NCI-H510A (cell line): ENCODE measurements at places on chromosomes 5 and 9.

DNA sequence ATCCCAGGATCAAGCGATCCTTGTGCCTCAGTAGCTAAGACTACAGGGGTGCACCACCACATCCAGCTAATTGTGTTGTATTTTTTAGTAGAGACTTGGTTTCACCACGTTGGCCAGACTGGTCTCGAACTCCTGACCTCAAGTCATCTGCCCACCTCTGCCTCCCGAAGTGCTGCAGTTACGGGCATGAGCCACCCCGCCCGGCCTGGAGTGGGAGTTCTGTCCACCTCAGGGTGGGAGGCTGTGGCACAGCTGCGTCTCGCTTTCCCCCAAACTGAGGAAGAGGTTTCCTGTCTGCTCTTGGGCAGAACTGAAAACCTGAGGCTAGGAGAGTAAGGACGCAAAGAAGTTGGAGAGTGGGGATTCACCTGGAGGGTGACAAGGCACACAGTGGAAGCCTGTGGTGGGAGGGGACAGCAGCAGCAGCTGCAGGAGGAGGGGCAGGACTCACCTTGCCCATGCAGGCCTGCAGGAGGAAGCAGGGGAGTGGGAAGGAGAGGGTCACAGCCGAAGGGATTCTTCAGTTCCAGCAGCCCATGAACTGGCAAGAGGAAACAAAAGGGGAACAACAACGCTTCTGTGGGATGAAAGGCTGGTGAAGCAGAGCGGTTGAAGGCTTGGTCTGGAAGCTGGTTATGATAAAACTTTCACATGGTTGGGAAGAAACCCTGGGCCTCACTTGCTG is 181.4 kb downstream of the GAS1 start:
- no peak for DNase-seq

DNA sequence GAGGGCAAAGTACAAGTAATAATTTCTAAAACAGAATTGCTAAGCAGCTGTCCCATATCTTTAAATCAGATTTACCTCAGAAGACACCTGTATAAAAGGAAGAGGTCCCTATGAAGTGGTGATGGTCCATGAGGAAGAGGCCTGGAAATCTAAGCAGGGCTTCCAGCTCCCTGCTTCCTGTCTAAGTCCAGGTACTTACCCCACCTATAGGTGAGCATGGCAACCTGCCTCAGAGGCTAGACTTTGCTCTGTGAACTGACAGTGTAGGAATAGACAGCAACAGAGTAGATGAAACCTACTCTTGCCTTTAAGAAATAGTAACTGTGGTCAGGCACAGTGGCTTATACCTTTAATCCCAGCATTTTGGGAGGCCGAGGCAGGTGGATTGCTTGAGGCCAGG is 55.8 kb upstream of the ARRDC3 start:
- no peak for DNase-seq

DNA sequence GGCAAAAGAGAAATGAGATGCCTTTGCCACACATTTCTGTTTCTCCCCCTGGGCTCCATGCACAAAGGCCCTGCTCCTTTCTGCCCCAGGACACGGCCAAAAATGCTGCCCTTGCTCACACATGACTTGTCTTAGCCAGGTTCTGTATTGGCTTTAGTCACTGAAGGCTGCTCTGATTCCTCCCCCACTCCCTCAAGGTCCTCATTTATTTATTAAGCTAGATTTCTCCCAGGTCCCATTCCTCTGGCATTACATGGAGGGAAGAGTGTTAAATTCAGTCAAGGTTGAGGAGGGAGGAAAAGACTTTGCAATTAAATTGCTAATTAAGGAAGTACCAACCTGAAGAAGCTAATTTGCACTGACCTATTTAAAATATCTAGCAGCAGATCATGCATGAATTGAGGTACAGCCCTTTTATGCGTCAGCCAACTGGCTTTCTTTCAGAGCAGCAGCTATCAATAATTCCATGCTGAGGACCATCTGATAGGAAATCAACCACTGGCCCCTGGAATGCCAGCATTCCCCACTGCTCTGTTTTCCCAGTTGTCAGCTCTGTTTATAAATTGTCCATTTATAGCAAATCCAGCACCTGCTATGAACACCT is 81.2 kb upstream of the MAP3K1 start:
- DNase-seq: no peak

DNA sequence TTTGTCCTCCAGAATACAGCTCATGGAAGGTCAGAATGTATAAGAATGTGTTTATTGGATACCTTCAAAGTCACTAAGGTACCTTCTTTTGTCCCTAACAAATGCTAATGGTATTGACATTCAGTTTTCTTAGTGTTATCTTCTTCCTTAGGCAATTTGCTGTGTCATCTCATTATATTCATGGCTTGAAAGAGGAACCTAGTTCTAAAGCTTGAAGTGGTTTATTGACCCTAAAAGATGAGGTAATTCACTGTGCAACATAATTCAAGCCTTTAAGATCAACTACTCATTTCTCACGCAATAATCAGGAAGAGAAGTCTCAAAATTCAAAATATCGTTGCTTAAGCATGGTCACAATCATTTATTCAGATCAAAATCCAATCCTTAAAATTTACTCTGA is 342.7 kb upstream of the RIOK2 start:
- no peak for DNase-seq

DNA sequence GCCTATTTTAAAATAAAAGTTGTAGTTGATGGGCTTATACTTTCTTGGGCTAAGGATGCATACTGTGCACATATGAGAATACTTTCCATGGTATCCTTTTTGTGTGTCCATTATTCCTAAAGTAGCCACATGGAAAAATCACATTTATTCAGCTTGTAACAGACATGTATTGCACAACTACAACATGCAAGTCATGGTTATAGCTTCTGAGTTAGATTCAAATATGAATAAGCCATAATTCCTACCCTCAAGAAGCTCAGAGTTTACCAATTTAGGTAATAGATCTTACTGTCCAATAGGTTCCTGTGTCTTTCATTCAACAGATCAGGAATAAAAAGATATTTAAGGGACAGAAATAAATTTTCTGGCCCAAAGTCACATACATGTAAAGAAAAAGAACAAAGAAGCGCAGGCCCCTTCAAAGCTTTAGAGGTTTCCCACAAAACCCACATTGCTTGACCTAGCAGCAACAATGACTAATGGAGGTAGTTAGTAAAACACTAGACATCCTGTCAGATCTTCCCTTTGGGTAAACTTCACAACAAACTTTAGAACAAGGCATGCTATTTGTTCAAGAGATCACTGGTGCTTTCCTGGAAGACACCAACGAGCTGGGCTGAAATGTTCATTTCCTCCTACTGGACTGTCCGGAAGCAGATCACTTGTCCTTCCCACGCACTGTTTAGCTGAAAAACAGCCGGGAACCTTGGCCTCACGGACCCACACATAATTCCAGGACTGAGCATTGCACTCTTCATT is 78.4 kb upstream of the ITGA1 start:
- no peak for DNase-seq

GRCh38 chr5:101539315-101539714 is 636.2 kb upstream of the ST8SIA4 start:
- no peak for DNase-seq

- no peak for DNase-seq
Measured at GRCh38 chr9:4787876-4788275, 4.9 kb upstream of the RCL1 start.
